ENCODE measurements at places on chromosomes 4 and X. TPM values are rescaled to one million over a fixed set of nuclear protein-coding genes. Genes with fewer than 3 reads are reported as not detected.

ADH1B gene
- not detected for total RNA-seq

SPOCK3 gene
- not detected for total RNA-seq

BDH2 gene
- 17.7 TPM for total RNA-seq

UGT2B10 gene
- not detected for total RNA-seq

RS1 gene
- total RNA-seq, result not detected

TRAM1L1 gene
- total RNA-seq, result 0.89 TPM

CYP4V2 gene
- 4.5 TPM for total RNA-seq

SPATA4 gene
- not detected for total RNA-seq

ARSJ gene
- total RNA-seq, result 27.6 TPM

ELOVL6 gene
- total RNA-seq, result 5.7 TPM

LRCH2 gene
- total RNA-seq, result 3.3 TPM

PLXNB3 gene
- total RNA-seq, result 3.5 TPM

CSAG2 gene
- not detected for total RNA-seq

PSAPL1 gene
- not detected for total RNA-seq

RGN gene
- total RNA-seq, result 0.20 TPM

MAGEB1 gene
- total RNA-seq, result not detected

AFF2 gene
- total RNA-seq, result 0.13 TPM

Data from mammary microvascular endothelial cell (primary cell).